ENCODE measurements at places on chromosomes 4 and X.

GRCh38 chrX:82757614-82758013 lies 750.5 kb upstream of the POU3F4 start:
- H3K4me3 ChIP-seq, result no peak overlapping the region
- no peaks in the 10 kb centered on the region for H3K27me3 ChIP-seq
- DNase-seq, result no peak
- no peak overlapping the region for H3K27ac ChIP-seq

DNA sequence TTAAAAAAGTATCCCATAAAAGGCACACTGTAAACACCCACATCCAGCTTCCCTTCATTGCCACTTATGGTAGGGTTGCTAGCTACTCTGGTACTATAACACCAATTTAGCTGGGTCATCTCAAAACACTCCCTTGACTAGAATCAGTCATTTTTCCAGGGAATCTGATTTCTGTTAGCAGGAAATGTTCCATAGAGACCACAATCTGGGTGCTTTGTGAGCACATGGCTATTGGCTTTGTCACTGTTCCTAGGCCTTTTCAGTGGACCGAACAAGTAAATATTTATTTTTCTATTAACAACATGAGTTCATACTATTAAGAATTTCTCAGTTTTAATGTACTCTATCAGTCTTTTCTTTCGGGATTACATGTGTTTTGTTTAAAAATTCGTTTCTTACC lies 404.7 kb upstream of the GNPDA2 start:
- DNase-seq, result no peak
- no peaks in the 10 kb centered on the region for H3K36me3 ChIP-seq
- H3K4me1 ChIP-seq, result no peaks in the 10 kb centered on the region
- H3K27ac ChIP-seq, result no peak overlapping the region

DNA sequence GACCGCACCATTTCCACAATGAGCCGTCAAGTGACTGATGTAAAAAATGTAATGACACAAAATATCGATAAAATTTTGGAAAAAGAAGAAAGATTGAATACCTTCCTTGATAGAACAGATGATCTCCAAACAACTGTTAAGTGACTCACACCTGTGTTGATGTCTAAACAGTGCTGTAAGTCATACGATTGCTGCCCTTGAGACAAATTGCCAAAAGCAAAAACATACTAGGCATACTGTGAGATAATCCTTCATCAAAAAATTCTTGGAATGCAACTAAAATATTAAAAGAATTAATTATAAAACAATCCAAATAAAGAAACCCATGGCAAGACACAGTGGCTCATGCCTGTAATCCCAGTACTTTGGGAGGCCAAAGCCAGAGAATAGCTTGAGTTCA lies 53.4 kb downstream of the HNRNPD start:
- H3K27me3 ChIP-seq, result no peaks in the 10 kb centered on the region
- no peak for DNase-seq
- no peaks in the 10 kb centered on the region for H3K36me3 ChIP-seq
- H3K27ac ChIP-seq, result no peak overlapping the region
- no peak overlapping the region for H3K4me3 ChIP-seq
- no peaks in the 10 kb centered on the region for H3K4me1 ChIP-seq

DNA sequence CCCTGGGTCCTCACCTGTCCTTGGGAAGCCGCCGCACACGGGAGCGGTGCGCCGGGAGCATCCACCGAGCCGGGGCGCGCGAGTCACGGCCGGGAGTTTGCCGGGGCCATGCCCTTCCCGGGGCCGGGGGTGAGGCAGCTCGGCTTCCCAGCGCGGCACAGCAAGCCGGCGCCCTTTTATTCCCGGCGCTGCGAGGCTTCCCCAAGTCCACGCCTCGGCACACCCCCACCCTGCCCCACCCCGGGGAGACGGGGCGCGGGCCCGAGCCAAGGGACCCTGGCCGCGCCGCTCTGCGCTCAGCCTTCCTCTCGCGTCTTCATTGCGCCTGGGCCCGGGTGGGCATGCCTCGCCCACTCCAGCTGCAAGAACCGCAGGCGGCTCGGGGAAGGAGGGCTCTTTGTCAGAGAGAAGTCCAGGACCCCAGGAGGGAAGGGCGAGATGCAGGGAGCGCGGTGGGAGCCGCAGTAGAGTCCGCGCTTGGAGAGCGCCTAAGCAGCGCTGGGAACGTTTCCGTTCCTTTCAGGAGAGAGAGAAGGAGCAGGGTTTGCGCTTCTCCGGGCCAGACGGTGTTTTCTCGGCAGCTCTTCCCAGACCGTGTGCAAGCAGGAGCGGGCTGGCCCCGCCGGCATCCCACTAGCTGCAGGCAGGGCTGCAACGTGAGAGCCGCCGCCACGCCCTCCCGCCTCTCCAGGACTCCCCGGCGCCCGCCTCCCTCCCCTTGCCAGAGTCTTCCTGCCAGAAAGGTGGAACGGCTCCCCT lies at the start of gene MXRA5:
Gene MXRA5 (minus strand): TSS at position 152 of the 759 bp plus-strand sequence. CDS start 2,819 bp downstream, outside the sequence.
- peak within 1 kb of the TSS; percentile 54 for H3K4me3 ChIP-seq
- H3K36me3 ChIP-seq, result no peaks in the 10 kb centered on the region
- no peak within 1 kb of the TSS for H3K27ac ChIP-seq

- H3K4me1 ChIP-seq, result no peaks in the 10 kb centered on the region
- H3K27ac ChIP-seq, result no peak overlapping the region
- H3K4me3 ChIP-seq, result no peak overlapping the region
Measured at GRCh38 chr4:182717788-182718583, 199.2 kb downstream of the DCTD start.

GRCh38 chr4:78684325-78685079 lies 91.6 kb upstream of the BMP2K start:
- peaks cover 7% of the 10 kb centered on the region for H3K4me1 ChIP-seq
- no peaks in the 10 kb centered on the region for H3K27me3 ChIP-seq
- DNase-seq, result peak; percentile 64
- no peaks in the 10 kb centered on the region for H3K36me3 ChIP-seq
- peak overlapping the region; percentile 35 for H3K27ac ChIP-seq

DNA sequence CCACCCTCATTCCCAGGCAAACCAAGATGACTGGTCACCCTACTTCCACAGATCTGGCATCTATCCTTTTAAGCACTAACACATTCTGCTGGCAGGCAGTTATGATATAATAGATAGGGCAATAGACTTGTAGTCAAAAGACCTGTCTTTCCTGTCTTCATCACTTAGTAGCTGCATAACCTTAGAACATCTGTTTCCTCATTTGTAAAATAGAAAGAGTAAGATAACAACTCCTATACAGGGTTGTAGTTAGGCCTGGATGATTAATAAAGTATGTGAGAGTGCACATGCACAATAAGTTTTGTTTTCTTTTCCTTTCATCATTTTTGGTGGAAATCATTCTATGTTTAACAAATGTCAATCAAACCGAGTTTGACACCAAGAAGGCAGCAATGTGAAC lies 72.1 kb downstream of the GPR82 start:
- no peaks in the 10 kb centered on the region for H3K27me3 ChIP-seq
- no peak overlapping the region for H3K27ac ChIP-seq
- no peak for DNase-seq
- no peaks in the 10 kb centered on the region for H3K4me1 ChIP-seq
- no peaks in the 10 kb centered on the region for H3K36me3 ChIP-seq

DNA sequence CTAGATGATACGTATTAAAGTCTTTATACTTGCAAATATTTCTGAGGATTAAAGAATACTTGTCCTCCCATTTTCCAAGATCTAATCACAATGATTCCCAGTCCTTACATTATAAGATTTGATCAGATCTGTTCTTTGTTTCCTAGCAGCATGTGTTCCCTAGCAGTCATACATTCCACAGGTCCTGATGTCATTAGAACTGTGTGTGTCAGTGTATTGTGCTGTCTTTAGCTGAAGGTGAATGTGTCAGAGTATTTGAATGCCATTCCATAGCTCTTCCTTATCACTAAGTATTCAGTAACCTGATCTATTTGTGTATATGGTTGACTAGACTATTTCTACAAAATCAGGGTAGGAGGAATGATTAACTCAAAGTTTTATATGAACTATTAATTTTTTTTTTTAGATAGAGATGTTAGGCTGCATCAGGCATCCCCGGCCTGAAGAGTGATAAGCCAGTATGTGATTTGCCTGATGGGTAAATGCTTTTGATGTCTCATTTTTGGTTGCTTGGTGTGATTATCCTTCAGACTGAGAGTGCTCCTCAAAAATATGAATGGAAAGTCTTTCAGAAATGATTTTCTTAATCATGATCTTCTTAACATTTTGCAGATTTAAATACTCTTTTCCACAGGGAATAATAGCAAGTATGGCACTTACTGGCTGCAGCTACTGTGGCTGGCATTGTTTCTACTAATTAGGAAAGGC lies 4.4 kb downstream of the ADGRL3 start:
- peaks cover 6% of the 10 kb centered on the region for H3K27me3 ChIP-seq
- peaks cover 15% of the 10 kb centered on the region for H3K4me1 ChIP-seq
- H3K36me3 ChIP-seq, result no peaks in the 10 kb centered on the region
- no peak overlapping the region for H3K4me3 ChIP-seq

GRCh38 chr4:38105475-38106220 lies 145.4 kb downstream of the PTTG2 start:
- H3K4me1 ChIP-seq, result peaks cover 19% of the 10 kb centered on the region
- peaks cover 2% of the 10 kb centered on the region for H3K36me3 ChIP-seq
- H3K27ac ChIP-seq, result no peak overlapping the region
- DNase-seq, result no peak

Measured in astrocyte (in vitro differentiated cells and primary cell).